ENCODE measurements at places on chromosomes 2 and 18.

GRCh38 chr2:16960579-16960978, 294.9 kb upstream of the CYRIA start:
- no peak for DNase-seq

- DNase-seq: no peak
Observed at GRCh38 chr2:157785866-157786662, 90.1 kb downstream of the ACVR1 start.

DNA sequence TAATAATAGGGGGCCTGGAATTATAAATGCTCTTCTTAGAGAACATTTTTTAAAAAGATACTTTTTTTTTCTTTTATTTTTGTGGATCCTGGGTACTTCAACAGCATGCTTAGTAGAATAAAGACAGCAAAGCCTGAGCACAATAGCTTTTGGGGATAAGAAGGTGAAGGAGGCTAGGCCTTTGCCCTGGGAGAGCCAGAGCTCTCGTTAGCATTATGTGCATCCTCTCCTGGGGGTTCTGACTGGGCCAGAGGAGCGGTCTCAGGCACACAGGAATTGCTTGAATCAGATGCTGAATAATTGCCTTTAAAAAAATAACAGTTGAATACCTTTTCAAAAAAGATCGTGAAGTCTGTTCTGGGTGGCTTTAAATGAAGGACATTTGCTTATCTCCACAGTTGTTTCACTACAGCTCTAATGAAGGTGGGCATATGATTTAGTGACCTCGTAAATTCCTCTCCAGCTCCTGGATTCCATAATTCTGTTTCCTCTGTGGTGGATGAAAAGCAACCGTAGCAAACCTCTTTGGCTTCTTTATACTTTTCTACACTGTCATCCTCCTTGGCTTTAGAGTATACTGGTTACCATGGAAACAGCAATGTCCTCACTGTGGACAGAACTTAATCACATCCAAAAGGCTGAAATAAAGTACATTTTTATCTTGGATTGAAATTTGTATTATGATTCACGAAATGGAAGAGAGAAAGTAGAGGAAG, 133.8 kb downstream of the MAIP1 start:
- DNase-seq: no peak

- no peak for DNase-seq
Observed at GRCh38 chr18:54127759-54128378, 96.6 kb downstream of the MBD2 start.

DNA sequence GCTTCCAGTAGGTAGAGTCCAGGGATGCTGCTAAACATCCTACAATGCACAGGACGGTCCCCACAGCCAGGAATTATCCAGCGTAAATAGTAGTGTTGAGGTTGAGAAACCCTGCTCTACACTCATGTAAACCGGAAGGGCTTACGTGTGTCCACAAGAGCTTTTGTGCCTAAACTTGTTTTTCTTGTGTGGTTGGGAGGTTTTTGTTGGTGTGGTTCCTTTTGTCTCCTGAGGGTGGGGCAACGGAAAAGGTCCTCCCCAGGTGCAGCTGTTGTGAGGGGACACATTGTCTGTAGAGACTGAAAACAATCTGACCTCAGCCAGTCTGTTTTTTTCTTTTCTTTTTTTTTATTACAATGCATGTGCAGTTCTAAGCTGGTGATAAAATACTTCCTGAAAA, 72.7 kb upstream of the MGAT5 start:
- DNase-seq: no peak

DNA sequence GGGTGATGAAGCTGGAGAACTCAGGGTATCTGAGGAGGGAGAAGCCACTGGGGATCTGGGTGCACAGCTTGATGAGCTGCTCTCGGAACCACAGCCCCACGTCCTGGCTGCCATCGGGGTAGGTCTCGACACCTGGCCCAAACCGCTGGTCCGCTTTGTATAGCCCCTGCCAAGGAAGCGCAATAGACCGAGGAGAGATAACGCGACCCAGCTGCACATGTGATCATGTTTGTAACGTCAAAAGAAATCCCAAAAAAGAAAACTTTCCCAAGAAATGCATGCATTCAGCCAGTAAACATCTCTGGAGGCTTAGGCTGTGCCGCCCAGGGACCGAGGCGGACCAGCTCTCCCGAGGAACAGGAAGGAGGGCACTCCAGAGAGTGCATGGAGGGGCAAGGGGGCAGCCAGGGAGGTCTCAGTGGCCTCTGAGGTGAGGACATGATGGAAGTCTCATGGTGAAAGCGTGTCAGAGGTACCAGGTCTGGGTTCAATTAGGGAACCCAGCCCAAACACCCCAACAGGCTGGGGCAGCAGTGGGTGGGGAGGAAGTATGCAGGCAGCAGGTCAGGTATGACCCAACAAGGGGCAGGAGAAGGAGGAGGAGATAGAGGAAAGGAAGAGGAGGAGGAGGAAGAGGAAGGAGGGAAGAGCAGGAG, 28.3 kb downstream of the ANKMY1 start:
- DNase-seq: no peak

Measured in natural killer cell treated with Interleukin-12 subunit alpha and Interleukin-12 subunit beta and Interleukin-15 and Interleukin-18, amount 100 ng/mL, for 72 hours (primary cell).